ENCODE measurements at places on chromosomes 7 and 10.

GRCh38 chr10:60618861-60619260 is 159.4 kb upstream of the CDK1 start:
- DNase-seq: no peak

DNA sequence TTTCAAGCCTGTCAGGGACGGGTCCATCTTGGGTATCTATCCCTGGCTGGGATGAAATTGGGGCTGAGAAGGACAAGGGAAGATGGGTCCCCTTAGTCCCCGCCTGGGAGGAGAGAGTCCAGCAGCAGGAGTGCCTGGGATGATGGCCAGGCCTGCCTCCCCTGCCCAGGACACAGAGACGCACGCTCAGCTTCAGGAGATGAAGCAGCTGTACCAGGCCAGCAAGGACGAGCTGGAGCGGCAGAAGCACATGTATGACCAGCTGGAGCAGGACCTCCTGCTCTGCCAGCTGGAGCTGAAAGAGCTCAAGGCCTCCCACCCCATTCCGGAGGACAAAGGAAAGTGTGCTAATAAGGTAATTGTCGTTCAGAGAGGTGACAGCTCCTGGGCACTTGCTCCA is 15.4 kb downstream of the CCDC136 start:
- no peak for DNase-seq

- DNase-seq: no peak
Measured at GRCh38 chr7:124796771-124797170, 31.2 kb upstream of the GPR37 start.

DNA sequence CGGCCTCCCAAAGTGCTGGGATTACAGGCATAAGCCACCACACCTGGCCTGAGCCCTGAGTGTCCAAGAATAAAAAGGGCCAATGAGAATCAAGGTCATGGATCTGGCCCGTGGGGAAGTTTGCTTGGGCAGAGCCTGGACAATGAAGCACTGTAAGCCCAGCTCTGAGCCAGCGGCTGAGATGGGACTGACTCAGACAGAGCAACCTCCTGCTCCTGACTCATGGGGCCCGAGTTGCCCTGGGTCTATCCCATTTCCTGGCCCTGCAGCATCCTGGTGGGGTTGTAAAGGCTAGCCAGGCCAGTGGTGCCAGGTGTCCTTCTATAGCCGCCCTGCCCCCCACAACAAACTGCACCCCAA is 5.2 kb upstream of the MYH16 start:
- peak; percentile 97 for DNase-seq

DNA sequence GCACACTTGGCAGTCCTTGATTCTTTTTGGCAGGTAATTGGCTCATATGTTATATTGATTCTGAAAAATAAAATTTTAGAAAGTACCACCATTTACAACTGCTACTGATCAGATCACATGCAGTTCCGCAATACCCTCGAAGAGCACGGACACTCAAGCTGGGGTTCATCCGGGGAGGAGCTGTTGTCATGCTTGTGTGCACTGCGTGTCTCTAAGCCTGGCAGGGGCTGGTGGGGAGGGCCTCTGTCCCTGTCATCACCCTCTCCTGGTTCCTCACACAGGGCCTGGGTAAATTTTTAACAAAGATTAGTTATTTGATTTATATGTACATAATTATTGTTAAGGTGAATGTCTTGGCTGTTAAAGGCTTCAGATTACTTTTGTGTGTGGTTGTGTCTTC is 45.2 kb downstream of the TRRAP start:
- DNase-seq: no peak

- no peak for DNase-seq
Measured at GRCh38 chr10:111410740-111411139, 333.9 kb downstream of the ADRA2A start.

DNA sequence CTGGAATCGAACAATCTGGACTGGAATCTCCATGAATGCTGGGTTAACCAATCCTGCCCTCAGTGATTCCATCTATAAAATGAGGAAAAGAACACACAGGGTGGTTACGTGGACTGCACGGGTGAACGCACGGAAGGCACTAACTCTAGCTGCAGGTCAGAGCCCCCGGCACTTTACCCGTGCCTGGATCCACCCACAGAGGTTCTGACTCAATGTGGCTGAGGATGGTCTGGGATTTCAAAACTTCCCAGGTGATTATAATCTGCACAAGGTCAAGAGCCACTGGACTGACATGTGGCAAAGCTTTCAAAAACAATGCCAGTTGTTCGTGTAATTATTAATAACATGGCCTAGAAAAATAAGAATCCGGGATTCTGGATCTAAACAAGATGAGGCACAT is 29.2 kb downstream of the KIAA1549 start:
- peak; percentile 79 for DNase-seq

- peak; percentile 65 for DNase-seq
Measured at GRCh38 chr10:43594944-43595589, 11.2 kb upstream of the ZNF485 start.

DNA sequence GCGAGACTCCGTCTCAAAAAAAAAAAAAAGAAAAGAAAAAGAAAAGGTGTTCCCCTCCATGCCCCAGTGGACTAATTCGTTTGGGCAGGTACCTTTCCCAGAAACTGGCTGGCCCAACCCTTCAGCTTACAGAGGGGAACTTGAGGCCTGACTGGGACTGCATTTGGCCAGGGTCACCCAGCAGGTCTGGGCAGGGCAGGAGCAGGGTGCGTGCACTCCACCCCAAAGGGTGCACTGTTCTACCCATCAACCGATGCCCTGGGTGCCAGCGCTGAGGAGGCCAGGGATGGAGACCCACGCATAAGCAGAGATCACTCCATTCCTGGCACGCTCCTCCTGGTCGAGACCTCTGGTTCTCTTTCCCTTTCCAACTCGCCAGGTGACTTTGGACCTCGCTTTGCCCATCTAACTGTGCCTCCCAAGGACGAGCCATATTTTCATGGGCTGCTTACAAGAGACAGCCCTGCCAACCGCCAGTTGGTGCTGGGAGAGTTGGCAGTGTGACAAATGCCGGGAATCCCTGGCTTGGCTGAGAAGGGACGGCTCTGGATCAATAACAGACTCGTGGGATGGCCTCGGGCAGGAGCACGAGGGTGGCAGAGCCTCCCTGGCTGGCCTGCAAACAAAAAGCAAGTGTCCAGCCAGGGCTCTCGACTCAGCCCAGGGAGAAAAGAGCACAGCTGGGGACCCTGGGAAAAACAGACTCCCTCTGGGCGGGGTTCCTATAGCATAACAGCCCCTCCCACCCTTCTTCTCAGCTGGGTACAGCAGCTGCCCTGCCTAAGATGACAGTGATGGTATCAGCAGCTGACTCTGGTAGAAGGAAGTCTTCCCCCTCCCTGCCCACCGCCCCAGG is 7.9 kb downstream of the HSPB1 start:
- DNase-seq: peak; percentile 66

GRCh38 chr7:142711746-142712616 is 37.3 kb upstream of the PRSS1 start:
- DNase-seq: peak; percentile 29
